ENCODE measurements at places on chromosomes 12 and 14.

DNA sequence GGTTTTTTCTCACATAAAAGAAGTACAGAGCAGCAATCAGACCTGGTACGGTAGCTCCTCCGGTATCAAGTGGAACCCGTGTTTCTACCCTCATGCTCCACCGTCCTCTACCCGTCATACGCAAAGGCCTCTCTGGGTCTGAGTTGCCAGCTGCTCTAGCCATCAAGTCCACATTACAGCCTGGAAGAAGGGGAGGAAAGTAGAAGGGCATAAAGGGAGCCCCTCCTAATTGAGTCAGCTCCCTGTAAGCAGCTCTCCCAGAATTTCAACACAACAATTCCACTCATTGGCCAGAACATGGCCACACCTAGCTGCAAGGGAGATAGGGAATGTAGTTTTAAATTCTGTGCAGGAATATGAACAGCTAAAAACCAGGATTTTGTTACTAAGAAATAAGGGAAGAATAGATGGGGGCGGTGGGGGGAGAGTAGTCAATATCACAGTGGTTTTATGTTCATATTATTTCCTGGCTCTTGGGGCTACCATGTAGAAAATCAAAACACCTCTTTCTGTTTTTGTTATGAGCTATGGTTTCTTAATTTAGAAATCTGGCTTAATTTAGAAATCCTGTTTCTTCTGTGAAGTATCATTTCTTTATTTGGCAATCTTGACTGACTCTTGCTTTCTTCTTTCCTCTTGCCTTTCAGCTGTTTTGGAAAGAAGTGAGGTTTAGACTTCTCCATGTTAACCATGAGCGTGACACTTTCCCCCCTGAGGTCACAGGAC lies 103.9 kb downstream of the AKAP6 start:
- peak; percentile 75 for DNase-seq

GRCh38 chr14:39028620-39029019 lies 74.4 kb downstream of the SEC23A start:
- DNase-seq, result no peak

DNA sequence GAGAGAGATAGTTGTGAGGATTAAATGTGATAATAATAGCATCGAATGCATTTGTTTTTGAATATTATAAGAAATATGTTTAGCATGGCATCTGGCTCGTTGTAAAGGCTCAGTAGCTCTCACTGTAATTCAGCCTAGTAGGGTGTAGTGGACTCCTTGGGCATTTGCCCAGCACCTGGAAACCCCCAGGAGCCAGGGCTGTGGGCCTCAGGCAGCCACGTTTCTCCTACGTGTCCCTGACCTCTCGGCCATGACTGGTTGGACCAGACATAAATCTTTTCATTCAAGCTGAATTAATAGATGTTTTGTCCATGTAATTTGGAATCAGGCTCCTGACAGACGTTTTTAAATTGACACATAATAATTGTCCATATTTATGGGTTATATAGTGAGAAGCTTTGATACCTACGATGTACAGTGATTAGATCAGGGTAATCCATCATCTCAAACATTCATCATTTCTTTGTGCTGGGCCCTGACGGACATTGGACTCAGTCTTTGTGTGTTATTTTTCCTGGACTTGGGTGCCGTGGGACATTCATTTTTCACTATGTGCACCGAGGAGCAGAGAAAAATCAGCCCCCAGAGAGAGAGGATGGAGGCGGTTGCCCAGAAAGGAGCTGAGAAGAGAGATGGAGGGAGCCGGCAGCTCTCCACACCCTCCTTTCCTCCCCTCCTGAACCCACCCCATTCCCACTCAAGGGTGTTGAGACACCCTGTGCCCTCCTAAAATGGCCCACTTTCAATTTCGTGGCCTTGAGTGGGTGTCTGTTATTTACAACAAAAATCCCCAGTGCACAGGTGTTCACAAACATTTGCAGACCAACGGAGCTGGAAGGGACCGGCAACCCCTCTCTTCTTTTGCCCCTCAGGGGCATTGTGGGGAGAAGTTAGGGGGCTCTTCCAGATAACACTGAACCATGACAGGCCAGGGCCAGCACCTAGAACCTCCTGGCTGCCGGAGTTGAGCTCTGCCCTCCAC lies 296.4 kb downstream of the DPF3 start:
- DNase-seq, result no peak

DNA sequence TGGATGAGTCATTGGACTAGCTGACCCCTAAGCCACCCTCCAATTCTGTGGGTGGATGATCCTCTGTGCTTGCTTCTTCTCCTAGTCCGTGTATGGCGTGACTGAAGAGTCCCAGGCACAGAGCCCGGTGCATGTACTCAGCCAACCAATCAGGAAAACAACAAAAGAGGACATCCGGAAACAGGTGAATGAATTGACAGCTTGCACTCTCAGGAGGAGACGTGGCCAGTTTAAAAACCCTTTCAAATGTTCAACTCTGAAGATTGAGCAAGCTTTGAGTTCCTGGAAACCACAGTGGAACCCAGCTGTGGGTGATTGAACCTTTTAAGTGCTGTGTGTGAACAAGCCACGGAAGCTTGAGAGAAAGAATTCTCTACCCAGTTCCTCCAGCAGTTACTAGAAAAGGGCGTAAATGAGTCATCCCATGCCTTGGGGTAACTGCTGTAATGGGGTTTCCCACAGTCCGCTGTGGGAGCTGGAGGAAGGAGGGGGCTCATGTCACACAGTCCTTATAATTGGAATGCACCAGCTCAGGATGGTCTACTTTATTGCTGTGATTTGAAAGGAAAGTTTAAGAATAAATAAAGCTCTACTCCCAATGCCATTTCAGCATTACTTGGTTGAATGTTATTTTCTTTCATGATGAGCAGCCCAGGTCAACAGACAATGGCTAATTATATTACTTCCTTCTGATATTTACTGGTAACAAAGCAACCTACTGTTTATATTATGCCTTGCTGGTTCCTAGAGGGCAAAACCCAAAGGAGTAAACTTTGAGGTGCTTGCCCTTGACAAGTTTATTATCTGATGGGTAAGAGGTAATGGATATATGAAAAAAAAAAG lies 417.0 kb downstream of the DPF3 start:
- DNase-seq, result no peak

DNA sequence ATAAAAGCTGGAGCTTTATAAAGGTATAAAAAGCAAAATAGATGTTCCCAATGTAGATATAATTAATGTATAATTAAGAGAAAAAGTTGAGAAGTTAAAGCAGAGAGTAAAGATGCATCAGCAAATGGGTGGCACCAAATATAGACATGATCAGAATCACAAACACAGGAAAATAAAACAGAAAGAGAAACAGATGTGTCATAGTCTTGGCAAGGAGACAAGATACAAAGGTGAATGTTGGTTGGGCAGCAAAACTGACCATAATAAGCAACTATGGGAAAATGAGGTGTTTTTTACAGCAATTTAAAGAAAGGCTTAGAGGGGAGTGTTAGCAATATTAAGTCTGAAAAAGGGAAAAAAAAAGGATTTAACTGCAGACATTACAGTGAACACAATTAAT lies 135.4 kb upstream of the CLEC14A start:
- DNase-seq, result no peak

GRCh38 chr14:106530423-106531107 lies 1004.2 kb downstream of the TMEM121 start:
- DNase-seq, result no peak

DNA sequence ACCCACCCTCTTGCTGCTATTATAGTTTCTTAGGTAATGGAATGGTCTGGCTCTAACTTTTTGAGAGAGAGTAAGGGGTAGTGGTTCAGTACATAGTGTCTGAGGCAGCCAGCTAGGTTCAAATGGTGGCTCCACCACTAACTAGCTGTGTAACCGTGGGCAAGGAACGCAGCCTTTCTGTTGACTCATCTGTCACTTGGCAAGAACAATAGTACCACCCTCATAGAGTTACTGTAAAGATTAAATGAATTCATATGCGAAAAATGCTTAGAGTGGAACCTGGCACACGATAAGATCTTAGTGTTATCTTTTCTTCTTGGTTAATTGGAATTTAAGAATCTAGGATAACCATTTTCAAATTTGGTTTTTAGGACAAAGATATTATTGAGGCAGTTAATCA lies 14.0 kb downstream of the CCDC62 start:
- DNase-seq, result no peak

DNA sequence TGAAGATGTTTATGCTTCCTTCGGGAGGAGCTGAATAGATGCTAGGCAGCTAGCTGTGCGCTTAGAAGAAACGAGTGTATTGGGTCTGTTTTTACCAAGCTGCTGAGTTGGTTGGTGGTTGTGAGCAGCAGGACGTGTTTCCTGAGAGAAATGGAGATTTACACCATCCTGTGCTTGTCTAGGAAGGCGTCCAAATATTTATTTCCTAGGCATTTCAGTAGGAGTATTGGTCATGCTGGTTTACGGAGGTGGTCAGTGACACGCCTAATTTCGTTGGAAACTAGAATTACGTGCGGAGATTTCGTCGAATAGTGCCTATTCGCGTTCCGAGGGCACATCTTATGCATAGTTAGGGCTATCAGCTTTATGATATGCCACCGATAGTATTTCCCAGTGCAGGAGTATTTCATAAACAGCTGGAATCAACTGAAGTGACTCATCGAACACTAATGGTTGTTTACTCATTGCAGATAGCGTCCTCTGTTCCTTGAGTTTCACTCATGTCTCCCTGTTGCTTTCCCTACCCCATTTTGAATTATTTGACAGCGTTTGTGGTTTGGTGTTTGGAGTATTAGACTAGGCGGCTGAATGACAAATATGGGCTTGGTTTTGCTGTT lies 780 bp downstream of the TBC1D15 start:
- DNase-seq, result no peak

- DNase-seq, result no peak
These were observed 157.5 kb downstream of the PLCZ1 start for GRCh38 chr12:18580291-18580690.

- no peak for DNase-seq
These were observed 57.0 kb downstream of the TEAD4 start for GRCh38 chr12:3016191-3016590.

GRCh38 chr14:99094901-99095300 lies 177.1 kb downstream of the BCL11B start:
- no peak for DNase-seq

DNA sequence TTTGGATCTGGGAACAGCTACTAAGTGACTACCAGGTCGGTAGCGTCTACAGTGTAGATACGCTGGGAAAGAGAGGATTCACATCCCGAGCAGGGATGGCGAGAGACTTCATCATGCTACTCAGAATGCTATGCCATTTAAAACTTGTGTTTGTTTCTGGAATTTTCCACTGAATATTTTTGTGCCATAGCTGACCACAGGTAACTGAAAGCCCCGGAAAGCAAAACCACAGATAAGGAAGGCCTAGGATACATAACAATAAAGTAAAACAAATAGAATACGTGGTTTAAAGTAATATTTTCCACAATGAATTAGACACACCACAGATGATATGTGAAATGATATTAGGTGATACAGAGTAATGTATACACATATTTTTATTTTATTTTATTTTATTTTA lies 7.9 kb upstream of the HCAR1 start:
- no peak for DNase-seq

DNA sequence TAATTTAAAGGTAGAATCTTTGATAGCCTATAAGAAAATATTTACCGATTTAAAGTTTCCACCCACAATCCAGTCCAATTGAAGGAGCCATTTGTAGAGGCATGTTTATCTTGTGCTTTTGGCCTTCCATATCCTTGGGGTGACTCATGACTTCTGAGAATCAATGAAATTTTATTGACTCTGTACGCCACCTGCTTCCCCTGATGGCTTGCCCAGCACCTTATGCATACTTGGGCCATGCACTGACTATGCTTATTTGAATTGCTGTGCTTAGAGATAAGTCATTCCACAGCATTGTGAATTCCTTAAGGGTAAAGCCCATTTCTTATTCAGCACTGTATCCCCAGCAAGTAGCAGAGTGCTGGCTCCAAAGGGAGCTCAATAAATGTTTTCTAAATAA lies 954.8 kb upstream of the SEL1L start:
- no peak for DNase-seq

DNA sequence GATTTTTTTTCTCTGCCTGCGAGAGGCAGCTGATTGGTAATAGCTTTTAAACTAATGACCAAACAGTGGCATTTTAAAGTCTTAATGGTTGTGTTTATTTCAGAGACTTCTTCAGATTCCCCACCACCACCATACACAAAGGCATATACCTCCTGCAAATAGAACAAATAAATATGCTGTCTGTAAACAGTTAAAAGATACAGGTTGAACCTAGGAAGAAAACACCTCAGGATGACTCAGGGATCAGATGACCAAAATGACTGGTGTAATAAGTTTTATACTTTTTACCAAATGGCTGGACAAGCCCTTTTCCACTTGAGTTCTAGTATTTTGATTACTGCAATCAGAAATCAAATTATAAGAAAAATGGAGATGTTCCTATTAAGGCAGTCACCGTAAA lies 364.1 kb downstream of the PAWR start:
- DNase-seq, result no peak

- DNase-seq, result no peak
These were observed 64.7 kb downstream of the GPR65 start for GRCh38 chr14:88069677-88070076.

GRCh38 chr14:77543240-77543551 lies 44.6 kb upstream of the ISM2 start:
- no peak for DNase-seq

DNA sequence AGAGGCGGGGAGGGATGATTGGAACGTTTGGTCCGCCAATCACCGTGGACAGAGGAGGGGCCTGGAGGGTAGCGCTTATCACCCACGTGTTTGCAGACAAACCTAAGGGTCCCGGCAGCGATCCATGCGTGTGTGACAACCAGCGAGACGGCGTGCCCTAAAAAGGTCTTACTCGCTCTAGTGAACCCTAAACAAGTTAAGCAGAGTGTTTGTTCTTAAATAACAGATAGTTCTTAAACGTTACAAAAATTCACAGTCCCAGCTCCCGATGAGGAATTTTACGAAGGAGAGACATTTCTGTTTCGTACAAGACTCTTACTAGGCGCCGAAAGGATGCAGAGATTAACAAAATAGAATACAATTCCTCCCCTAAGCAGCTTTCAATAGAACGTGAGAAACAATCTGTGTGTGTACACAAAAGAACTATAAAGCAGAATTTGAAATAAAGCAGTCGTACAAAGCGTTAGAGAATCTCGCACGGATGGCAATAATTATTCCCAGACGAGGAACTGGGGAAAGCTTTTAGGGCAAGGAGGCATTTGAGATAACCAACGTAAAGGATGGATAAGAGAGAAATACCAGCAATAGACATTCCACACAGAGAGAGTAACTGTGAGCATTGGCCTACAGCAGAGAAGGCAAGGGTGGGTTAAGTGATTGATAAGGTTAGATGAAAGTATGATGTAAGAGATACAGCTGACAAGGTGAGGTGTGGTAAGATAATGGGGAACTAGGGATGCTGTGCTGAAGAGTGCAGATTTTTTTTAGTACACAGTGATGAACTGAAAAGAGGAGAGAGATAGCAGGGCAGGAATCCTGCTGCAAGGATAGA lies 831 bp upstream of the RPS6KA5 start:
- DNase-seq, result no peak

DNA sequence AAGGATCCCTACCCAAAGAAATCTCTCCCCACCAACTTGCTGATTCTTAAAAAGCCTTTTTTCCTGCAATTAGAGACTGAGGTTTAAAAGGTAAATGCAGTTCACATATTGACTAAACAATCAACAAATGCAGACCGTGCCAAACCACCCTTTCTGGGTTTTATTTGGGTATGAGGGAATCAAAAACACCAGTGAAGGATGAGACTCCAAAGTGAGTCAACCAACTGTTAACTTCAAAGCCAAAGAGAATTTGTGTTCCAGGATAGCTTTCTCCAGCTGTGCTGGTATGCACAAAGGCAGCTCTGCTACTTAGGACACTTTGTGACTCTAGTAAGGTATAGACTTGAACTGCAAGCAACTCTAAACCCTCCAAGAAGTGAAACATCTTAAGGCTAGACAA lies 39.4 kb downstream of the RPS29 start:
- no peak for DNase-seq
